ENCODE measurements at places on chromosomes 1 and 21.

DNA sequence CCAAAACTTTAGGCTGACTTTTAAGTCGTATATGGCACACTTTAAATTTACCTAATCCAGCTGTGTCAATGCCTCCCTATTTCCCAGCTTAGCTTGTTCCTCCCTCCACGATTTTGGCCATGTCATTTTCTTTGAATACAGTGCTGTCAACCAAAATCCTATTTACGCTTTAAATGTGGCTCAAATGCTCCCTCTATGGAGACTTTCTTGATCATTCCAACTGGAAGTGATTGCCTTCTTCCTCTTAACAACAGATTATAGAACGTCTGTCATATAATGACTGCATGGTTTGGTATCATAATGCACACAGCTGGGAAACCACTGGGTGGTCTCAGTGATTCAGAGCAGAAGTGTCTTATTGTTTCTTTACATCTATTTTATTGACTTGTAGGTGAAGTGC is 18.9 kb upstream of the BATF3 start:
- no peak for DNase-seq
- H3K4me1 ChIP-seq: peaks cover 4% of the 10 kb centered on the region
- H3K27me3 ChIP-seq: peaks cover 8% of the 10 kb centered on the region
- H3K27ac ChIP-seq: no peak overlapping the region
- H3K4me3 ChIP-seq: no peak overlapping the region

GRCh38 chr1:174837386-174837785 is 162.4 kb upstream of the CACYBP start:
- no peaks in the 10 kb centered on the region for H3K36me3 ChIP-seq
- no peaks in the 10 kb centered on the region for H3K4me1 ChIP-seq
- DNase-seq: no peak
- no peak overlapping the region for H3K27ac ChIP-seq
- H3K27me3 ChIP-seq: no peaks in the 10 kb centered on the region
- H3K4me3 ChIP-seq: no peak overlapping the region

DNA sequence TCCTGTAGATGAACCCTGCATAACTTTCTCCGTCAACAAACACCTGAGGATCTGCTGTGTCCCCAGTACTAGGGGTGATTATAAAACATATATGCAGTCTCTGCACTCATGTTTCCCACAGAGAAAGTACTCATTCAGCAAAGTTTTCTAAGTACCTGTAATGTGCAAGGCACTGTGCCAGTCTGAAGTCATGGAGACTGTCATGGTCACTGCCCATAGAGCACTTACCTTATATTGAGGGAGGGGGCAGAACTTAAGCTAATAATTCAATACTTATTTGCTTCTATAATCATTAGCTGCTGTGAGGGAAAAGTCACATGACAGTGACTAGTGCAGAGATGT is 41.2 kb downstream of the MAP3K21 start:
- no peaks in the 10 kb centered on the region for H3K27me3 ChIP-seq
- no peak overlapping the region for H3K27ac ChIP-seq
- no peak overlapping the region for H3K4me3 ChIP-seq
- no peaks in the 10 kb centered on the region for H3K4me1 ChIP-seq

DNA sequence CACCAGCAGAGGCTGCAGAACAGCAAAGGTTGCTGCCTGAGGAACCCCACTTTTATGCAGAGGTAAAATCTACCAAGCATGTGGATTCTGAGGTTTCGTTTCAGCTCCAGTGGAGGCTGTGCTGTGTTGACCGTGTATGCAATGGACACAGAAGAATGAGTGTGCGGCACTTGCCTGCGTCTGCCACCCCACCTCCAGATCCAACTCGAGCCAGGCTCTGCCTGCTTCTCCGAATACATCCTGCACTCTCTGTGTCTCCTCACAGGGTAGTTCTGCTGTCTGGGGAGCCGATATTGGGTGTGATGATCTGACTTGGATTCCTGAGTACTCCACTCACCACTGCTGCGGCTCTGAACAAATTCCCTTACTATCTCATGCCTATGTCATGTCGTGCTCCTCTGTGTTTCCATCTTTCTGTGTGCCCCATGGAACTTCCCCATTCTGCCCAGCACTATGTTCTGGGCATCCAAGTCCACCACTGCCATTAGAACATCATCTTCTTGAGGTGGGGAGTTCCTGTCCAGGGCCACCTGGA is 129.8 kb downstream of the SLC45A1 start:
- H3K4me3 ChIP-seq: no peak overlapping the region
- H3K27ac ChIP-seq: no peak overlapping the region
- H3K4me1 ChIP-seq: peaks cover 11% of the 10 kb centered on the region
- H3K36me3 ChIP-seq: peaks cover 2% of the 10 kb centered on the region
- no peaks in the 10 kb centered on the region for H3K27me3 ChIP-seq
- no peak for DNase-seq

DNA sequence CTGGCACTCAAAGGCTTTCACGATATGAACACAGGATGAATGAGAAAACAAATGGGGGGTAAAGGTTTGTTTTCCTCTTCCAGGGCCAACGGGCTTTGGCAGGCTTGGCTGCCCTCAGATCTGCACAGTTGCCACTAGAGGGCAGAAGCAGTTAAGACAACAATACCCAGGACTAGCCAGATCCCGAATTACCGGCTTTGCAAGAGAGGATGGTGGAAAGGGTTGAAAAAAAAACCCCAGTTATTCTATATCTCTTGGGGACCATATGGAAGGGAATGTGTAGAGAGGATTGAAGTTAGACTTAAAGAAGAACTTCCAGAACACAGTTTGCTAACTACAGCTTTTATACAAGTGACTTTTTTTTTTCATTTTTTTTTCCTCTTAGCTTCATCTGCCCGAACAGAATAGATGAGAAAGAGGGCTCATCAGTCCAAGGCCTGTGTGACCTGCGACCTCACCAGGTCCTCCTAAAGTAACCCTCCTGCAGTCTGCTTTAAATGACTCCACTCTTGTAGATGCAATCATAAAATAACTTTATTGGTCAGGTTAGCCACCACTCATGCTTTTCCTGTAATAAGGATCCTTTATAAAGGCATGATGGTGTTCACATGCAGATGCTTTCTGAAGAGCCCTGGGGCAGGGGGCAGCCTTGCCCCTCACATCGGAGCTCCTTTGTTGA is 10.7 kb downstream of the FMOD start:
- no peaks in the 10 kb centered on the region for H3K36me3 ChIP-seq
- H3K4me1 ChIP-seq: peaks cover 6% of the 10 kb centered on the region
- H3K27ac ChIP-seq: no peak overlapping the region
- peaks cover 7% of the 10 kb centered on the region for H3K27me3 ChIP-seq
- peak; percentile 28 for DNase-seq
- no peak overlapping the region for H3K4me3 ChIP-seq

DNA sequence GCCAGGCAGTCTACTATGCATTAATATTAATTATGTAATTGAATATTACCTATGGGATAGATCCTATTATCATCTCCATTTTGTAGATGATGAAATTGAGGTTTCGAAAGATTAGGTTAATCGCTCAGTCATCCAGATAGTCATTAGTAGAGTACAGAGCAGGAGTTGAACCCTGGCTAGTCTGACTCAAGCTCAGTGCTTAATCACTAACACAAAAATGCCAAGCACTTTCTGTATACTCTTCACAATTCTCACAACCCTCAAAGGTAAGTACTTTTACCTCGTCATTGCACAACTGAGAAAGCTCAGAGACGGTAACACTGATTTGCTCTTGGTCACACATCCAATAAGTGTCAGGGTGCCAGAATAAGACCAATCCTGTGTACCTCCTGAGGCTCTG is 280.2 kb upstream of the PLXNA2 start:
- no peaks in the 10 kb centered on the region for H3K27me3 ChIP-seq
- no peaks in the 10 kb centered on the region for H3K4me1 ChIP-seq
- DNase-seq: no peak
- H3K4me3 ChIP-seq: no peak overlapping the region
- no peak overlapping the region for H3K27ac ChIP-seq
- H3K36me3 ChIP-seq: no peaks in the 10 kb centered on the region

All from natural killer cell (primary cell).